Vagina (tissue), 2 donors: ENCODE measurements at places on chromosomes 13 and 19.

DNA sequence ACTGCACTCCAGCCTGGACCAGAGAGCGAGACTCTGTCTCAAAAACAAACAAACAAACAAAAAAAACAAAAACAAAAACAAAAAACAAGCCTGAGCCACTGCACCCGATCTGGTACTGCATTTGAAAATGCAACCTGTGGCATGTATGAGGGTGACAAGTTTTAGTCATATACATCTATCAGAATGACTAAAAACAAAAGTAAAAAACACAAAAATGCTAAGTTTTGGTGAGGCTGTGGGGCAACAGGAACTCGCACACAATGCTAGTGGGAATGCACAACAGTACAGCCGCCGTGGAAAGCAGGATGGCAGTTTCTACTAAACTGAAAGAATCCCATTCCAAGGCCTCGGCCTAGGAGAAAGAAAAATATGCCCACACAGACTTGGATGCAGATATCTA, 7.8 kb downstream of the EBPL start:
- H3K4me3 ChIP-seq = no peak overlapping the region
- H3K4me1 ChIP-seq = peaks cover 29% of the 10 kb centered on the region
- no peaks in the 10 kb centered on the region for H3K36me3 ChIP-seq
- no peak for DNase-seq

DNA sequence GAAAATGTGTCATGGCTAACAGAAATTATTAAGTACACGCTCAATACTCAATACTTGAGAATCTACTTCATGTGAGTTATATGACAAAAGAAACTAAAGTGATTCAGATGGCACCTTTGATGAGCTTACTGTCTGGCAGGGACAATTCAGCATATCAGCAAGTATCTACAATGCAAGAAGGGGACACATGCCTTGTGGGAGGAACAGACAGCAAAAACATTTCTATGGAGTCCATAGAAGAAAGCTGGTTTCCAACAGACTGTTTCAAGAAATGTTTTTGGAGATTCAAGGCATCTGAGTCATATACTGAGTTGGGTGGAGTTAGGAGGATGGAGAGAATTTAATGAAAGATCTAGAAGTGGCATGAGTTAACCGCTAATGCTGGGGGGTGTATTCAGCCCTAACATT, 54.7 kb downstream of the MBNL2 start:
- peaks cover 11% of the 10 kb centered on the region for H3K36me3 ChIP-seq
- peak overlapping the region; percentile 7 for H3K27ac ChIP-seq
- peaks cover 99% of the 10 kb centered on the region for H3K4me1 ChIP-seq
- no peaks in the 10 kb centered on the region for H3K27me3 ChIP-seq
- no peak for DNase-seq
- H3K4me3 ChIP-seq = no peak overlapping the region

DNA sequence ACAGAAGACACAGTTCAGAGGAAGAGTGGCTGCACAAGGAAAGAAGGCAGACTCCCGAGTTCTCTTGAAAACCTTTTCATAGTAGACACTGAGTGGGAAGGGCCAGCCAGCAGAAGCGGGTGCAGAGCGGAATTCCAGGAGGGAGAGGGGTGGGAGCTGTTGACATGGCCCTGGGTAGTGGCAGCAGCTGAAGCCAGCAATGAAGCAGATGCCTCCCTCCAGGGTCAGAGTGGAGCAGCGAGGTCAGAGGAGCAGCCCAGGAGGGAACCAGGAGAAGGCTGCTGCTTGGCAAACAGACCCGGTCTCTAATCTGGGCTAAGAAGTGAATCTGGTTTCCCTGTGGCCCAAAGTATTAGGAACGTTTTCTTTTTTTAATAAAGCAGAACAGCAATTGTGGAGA, 73.9 kb upstream of the SPATA13 start:
- no peak overlapping the region for H3K4me3 ChIP-seq
- peaks cover 4% of the 10 kb centered on the region for H3K4me1 ChIP-seq
- no peak for DNase-seq
- no peaks in the 10 kb centered on the region for H3K27me3 ChIP-seq
- H3K36me3 ChIP-seq = no peaks in the 10 kb centered on the region

DNA sequence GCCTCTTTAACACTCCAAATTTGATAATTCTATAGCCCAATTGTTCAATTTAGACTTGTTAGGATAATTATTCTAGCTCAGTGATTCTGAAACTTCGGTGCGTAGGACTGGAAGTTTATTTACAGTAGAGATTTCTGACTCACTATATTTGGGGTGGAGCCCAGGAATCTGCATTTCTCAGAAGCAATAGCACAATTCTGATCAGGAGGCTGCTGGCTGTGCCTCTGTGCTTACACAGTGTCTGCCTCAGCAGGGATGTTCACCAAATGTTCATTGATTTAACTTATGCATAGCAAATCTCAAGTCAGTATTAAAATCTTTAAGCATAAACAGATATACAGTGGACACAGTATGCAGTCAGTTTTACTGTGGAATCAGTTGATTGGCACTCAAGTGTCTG, 45.8 kb downstream of the ATP8A2 start:
- no peaks in the 10 kb centered on the region for H3K36me3 ChIP-seq
- H3K4me3 ChIP-seq = no peak overlapping the region
- H3K27me3 ChIP-seq = no peaks in the 10 kb centered on the region
- H3K4me1 ChIP-seq = no peaks in the 10 kb centered on the region

DNA sequence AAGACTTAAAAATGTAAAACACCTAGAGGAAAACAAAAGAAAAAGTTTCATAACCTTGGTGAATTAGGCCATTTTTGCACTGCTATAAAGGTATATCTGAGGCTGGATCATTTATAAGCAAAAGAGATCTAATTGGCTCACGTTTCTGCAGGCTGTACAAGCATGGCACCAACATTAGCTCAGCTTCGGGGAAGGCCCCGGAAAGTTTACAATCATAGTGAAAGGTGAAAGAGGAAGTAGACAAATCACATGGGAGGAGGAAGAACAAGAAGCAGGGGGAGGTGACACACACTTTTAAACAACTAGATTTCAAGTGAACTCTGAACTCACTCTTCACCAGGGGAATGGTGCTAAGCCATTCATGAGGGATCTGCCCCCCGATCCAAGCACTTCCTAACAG, 1358.5 kb upstream of the PCDH9 start:
- H3K4me1 ChIP-seq = no peaks in the 10 kb centered on the region
- no peaks in the 10 kb centered on the region for H3K27me3 ChIP-seq
- no peak for DNase-seq
- H3K4me3 ChIP-seq = no peak overlapping the region
- H3K36me3 ChIP-seq = no peaks in the 10 kb centered on the region

GRCh38 chr19:32652894-32653598, 21.9 kb downstream of the ANKRD27 start:
- no peak overlapping the region for H3K4me3 ChIP-seq
- no peaks in the 10 kb centered on the region for H3K4me1 ChIP-seq
- no peak for DNase-seq

- no peak for DNase-seq
- no peaks in the 10 kb centered on the region for H3K27me3 ChIP-seq
- H3K4me3 ChIP-seq = no peak overlapping the region
- H3K27ac ChIP-seq = no peak overlapping the region
- peaks cover 53% of the 10 kb centered on the region for H3K4me1 ChIP-seq
- no peaks in the 10 kb centered on the region for H3K36me3 ChIP-seq
Observed at GRCh38 chr13:111202156-111202621, 87.1 kb downstream of the ARHGEF7 start.
